ENCODE measurements at places on chromosomes 16 and 17.

DNA sequence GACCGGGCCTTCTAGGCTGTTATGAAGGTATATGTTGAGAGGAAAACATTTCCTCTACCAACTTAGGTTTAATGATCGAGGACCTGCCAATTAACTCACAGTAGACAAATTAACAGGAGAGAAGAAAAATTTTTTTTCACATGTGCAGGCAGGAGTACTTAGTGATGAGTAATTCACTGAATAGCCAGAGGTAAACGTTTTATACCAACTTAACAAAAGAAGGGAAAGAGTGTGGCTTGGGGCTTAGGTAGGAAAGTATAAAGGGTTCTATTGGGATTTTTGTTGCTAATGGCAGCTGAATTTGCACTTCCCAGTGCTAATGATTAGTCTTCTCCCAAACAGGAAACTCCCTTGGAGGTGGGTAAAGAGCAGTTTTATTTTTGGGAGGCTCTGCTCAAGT is 121.6 kb upstream of the HS3ST4 start:
- DNase-seq = no peak

DNA sequence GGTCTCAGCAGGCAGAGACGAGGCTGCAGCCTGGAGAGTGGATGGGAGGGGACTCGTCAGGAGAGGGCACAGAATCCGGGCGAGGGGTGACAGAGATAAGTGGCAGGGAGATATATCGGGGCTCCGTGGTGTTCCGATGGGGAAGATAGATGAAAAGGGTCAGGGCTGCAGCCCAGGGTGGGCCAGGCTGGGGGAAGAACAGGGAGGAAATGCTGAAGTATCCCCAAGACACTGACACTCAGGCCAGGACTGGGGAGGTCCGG is 2.1 kb downstream of the LGALS3BP start:
- no peak for DNase-seq

DNA sequence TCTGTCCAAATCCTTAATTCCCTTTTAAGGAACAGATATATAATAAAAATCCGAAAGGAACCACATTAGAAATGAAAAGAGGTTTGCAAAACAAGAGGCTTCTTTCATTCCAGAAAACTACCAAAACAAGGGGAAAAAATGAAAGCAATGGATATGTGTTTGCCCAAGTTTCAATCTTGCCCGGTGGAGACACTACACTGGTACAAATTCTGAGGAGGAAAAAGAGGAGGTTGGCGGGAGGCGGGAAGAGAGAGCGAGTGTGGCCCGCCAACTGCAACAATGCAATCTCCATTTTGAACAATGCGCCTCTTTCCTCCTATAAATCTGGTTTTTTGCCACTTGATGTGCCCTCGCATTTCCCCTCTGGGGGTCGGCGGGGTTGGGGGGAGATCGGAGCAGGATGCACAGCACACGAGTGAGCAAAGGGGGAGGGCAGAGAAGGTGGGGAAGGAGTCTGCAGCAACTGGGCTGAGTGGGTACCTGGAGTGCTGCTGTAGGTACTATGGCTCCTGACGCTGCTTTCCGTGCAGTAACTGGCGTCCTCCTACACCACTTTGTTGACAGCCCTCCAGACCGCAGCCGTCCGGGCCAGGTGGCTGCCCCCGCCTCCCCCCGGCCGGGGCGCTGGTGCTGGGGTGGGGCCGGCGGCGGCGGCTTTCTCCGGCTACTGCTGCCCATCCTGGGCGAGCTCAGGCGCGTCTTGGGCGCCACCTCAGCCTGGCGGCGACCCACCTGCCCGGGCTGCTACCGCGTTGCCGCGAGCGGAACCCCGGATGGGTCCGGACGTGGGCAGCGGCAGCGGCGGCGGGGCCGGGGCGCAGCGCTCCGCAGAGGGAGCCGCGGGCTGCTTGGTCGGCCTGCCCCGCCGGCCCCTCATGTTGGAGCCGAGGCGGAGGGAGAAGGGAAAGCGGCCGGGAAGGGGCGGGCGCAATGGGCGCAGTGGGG is 93.8 kb upstream of the PLEKHM1 start:
- DNase-seq = peak; percentile 53

GRCh38 chr16:80687606-80688005 is 116.8 kb downstream of the CDYL2 start:
- DNase-seq = no peak

DNA sequence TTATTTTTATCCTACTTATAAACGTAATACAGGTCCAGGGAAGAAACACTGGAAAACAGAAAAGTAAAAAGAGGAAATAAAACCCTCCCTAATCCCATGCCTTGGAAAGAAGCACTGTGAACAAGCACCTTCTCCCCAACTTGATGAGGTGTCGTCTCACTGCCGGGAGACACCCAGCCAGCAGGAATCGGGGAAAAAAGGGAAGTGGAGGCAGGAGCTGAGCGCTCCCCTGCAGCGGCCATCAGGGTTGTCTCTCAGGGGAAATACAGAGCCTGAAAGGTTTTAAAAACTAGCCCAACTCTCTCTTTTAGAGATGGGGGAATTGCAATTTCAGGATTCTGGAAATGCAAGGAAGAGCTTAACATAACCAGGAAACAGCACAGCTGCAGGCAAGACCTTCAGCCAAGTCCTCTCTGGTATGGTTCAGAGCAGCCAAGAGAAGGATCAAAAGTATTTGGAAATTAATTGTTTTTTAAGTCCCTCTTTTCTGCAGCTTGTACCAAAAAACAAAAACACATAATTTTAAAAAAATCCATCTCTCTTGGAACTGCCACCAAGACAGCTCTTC is 96.3 kb upstream of the RCVRN start:
- no peak for DNase-seq

- no peak for DNase-seq
These were observed 162.2 kb upstream of the KCNJ16 start for GRCh38 chr17:69912805-69913204.

- no peak for DNase-seq
These were observed 38.4 kb downstream of the PSMD12 start for GRCh38 chr17:67328026-67328425.

DNA sequence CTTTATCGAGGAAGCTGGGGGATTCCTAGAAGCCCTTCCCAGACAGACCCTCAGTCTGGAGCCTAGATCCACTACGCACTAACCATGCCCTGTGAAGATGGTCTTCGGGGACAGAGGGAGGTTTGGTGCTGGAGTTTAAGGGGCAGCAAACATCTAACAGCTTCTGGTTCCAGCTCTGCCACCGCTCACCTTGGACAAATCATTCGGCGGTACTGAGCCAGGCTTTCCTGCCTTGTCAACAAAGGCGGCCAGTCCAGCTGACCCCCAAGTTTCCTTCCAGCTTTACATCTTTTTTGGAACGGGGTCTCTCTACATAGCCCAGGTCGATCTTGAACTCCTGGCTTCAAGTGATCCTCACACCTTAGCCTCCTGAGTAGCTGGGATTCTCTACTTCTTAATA is 369 bp upstream of the GJD3 start:
- no peak for DNase-seq

DNA sequence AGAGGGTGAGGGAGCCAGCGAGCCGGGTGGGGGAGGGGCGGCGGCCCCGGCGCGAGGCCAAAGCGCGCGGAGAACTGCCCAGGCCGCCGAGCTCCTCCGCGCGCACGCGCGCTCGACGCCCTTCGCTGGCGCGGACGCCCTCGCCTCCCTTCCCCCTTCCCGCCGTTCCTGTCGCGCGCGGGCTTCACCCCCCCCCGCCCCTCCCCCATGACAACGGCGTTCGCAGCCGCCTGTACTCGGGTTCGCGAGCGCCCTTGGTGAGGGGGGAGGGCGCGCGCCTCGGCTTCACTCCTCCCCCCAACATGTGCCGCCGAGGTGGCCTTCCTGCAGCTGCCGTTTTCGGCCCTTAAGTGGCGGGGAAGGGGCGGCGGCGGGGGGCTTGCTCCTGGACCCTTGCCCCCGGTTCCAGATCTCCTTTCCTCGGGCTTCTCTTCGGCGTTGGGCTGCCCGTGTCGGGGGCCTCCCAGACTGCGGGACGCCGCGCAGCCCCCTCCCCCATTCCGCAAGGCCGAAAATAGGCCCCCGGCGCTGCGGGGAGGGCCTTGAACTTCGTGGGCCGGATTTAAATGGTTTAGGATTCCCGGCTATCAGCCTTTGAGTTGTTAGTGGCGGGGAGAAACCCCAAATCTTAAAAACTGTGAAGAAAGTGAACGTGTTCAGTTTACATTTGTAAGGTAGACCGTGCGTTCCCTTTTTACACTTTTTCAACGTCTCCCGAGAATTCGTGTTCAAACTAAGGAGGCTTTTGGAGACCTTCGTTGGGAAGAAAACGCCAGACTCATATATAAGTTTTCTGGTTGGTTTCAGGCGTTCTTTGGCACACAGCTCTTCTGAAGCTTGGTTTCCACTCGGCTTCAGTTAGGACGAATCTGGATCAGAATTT is 653 bp downstream of the SRRM2 start:
- DNase-seq = peak; percentile 82

DNA sequence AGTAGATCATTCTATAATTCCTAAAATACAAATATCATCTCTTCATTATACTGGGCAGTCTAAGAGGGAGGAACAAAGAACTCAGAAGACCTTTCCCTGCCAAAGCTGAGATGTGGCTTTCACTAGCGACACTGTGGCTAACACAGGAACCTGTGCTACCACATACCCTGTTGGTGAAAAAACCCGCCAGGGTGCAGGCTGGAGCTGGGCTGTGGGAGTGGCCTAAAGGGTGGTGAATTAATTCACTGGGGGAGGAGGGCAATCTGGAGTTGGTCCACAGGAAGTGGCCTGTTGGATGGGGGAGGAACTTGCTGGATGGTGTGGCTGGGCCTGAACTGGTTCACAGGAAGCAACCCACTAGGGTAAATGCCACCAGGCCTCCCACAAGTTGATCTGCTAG is 7.4 kb downstream of the ZNF594 start:
- no peak for DNase-seq

DNA sequence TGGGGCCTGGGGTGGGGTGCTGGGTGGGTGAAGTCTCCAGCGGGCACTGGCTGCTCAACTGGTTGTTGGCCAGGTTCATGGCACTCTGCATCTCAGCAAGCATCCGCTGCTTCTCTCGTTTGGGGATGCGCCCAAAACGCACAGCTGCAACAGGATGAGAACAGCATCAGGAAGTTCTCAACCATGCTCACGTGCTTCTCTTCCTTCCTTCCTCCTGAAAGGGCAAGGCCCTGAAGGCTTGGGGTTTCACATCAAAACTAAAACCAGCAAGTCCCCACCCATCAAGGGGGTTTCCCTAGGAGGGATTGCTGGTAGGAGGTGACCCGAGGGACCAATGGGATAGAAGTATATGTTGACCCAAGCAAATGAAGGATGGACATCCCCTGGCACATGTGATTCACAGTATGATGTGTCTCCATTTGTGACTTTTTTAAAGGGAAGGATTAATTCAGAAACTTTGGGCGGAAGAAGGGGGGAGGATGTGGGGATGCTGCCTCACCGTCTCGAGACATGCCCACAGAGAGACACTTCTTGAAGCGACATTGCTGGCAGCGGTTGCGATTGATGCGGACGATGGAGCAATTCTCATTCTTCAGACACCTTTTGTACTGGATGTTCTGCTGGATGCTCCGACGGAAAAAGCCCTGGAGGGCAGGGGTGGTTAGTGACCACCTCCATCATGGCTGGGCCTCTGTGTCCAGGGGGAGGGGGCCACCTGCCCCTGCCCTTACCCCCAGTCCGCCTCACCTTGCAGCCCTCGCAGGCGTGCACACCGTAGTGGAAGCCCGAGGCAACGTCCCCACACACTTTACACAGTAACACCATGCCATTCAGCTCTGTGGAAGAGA is 4.2 kb downstream of the NR1D1 start:
- DNase-seq = no peak

DNA sequence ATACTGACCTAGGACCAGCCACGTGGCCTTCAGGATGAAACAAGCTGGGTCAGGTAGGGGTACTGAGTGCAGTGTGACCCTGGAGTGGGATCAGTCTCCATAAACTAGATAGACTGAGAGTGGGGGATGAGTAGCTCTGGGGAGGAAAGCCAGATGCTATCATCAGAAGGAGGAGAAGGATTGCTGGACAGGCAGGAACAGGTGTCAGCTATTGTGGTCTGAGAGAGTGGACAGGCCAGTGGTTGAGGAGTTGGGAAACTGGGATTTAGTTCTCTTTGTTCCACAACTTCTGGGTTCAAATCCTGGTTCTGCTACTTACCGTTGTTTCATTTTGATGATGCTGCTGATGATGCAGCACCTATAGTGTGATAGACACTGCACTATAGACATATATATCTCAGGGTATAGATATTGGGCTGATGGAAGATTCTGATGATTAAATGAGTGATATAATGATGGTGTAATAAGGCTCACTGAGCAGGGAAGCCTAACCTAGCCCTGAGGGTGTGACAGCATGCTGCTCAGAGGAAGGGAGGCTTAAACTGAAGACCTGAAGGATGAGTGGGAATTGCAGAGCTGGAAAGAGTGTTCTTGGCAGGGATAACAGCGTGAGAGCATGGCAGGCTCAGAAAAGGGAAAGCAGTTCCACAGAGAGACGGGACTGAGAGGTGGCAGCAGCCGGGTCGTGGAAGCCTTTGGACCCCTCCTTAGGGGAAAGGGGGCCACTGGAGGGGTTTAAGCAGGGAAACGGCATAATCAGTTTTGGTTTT is 66.0 kb downstream of the SNX20 start:
- DNase-seq = no peak

GRCh38 chr17:79323566-79323965 is 248.9 kb downstream of the ENGASE start:
- no peak for DNase-seq

DNA sequence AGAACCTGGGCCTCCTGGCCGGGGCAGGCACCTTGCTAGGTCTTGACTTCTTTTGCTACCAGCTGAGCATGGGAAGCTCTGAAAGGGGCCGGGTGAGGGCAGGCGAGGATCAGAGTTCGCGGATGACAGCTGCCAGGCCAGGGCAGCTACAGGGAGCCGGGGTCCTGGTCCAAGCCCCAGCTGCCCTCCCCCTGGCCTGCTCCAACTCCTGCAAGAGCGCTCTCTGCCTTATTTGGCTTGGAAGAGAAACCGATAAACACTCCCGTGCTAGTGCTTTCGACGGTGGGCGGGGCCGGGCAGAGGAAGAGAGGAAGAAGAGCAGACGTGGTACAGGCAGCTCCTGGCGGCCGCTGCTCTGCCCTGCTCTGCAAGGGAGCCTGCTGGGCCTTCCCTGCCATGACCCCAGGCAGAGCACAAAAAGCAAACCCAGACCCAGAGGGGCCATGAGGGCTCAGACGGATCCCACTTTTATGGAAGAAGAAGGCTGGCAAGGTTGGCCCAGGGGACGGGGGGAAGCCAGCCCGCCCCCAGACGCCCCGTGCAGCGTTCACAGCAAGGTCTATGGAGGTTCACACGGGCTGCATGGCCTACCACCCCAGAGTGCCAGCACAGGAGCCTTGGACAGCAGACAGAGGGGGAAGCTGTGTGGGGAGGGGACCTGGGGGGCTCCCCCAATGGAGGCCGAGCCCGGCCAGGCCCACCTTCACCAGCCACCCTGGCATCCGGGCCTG is 25.6 kb downstream of the PIEZO1 start:
- no peak for DNase-seq

- no peak for DNase-seq
These were observed 15.4 kb downstream of the PHF12 start for GRCh38 chr17:28935744-28936460.

GRCh38 chr16:26598061-26598460 is 468.7 kb upstream of the C16orf82 start:
- no peak for DNase-seq

GRCh38 chr17:79919164-79919585 is 79.9 kb upstream of the CBX4 start:
- no peak for DNase-seq

- DNase-seq = peak; percentile 89
These were observed 3.0 kb downstream of the BORCS6 start for GRCh38 chr17:8186787-8187516.

Measured in HCEC 1CT (cell line).